ENCODE measurements at places on chromosomes 1 and 21. TPM values are rescaled to one million over a fixed set of nuclear protein-coding genes. Genes with fewer than 3 reads are reported as not detected.

Gene KIF14
- polyA plus RNA-seq = not detected

Gene VWA1
- polyA plus RNA-seq = 103 TPM

Gene NBPF15
- polyA plus RNA-seq = 7.0 TPM

Gene PGD
- 95.1 TPM for polyA plus RNA-seq

Gene FABP3
- 542 TPM for polyA plus RNA-seq
